ENCODE measurements at places on chromosomes 4 and X. TPM values are rescaled to one million over a fixed set of nuclear protein-coding genes. Genes with fewer than 3 reads are reported as not detected.

- DNase-seq: no peak
- H3K27ac ChIP-seq: no peak overlapping the region
- no peaks in the 10 kb centered on the region for H3K27me3 ChIP-seq
- peaks cover 4% of the 10 kb centered on the region for H3K4me1 ChIP-seq
Measured at GRCh38 chrX:39985071-39985470, 112.7 kb downstream of the BCOR start.

Gene CXCL1
- not detected for total RNA-seq

DNA sequence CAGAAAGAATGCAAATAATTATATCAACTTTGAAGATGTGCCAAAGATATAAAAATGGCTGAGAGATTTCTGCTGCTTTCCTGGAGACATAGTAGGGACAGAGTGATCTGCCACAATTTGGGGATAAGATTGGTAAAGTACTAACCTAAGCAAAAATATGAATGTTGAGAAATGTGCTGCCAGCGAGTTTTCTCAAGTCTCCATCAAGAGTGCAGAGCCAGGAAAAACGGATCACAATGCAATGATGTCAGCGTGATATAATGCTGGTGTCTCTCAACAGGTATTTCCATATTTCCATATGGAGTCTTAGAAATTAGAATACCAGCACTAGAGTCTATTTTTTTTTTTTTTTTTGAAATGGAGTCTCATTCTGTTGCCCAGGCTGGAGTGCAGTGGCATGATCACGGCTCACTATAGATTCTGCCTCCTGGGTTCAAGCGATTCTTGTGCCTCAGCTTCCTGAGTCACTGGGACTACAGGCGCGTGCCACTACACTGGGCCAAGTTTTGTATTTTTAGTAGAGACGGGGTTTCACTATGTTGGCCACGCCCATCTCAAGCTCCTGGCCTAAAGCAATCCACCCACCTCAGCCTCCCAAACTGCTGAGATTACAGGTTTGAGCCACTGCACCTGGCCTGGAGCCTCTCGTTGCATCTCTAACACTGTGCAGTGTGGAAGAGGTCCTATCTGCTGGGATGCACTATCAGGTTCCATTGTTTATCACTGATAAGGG lies 893.5 kb downstream of the TRIML1 start:
- no peaks in the 10 kb centered on the region for H3K4me1 ChIP-seq
- no peak overlapping the region for H3K4me3 ChIP-seq
- no peaks in the 10 kb centered on the region for H3K36me3 ChIP-seq
- H3K27me3 ChIP-seq: no peaks in the 10 kb centered on the region
- no peak for DNase-seq

Gene PLXNB3
- total RNA-seq: 1.2 TPM

DNA sequence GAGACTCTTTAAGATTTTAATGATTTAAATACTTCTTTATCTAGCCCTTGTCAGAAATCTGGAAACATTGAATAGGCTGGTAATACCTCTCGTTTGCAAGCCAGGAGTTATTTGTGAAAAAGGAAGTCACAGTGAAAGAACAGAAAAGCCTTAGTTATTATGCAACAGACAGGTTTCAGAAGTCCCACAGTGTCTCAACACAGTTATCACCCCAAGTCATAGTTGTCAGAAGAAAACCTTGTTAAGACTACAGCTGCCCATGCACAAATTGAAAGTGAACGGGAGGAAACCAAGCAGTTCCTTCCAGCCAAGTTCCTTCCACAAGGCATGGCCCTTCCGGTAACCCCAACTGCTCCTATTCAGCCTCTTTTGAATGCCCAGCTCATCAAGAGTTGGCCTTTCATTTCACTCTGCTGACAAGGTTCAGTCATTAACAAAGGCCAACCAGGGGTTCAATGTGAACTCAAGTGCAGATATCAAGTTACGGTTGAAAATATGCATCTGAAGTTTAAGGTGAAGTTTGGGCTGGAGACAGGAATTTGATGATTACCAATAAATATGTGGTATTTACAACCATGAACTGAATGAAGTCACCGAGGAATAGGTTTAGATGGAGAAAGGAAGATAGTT lies 15.6 kb downstream of the ALPK1 start:
- H3K4me1 ChIP-seq: no peaks in the 10 kb centered on the region
- H3K27ac ChIP-seq: peak overlapping the region; percentile 52
- no peak for DNase-seq

Measured in natural killer cell (primary cell).